ENCODE measurements at places on chromosomes 13 and 19.

DNA sequence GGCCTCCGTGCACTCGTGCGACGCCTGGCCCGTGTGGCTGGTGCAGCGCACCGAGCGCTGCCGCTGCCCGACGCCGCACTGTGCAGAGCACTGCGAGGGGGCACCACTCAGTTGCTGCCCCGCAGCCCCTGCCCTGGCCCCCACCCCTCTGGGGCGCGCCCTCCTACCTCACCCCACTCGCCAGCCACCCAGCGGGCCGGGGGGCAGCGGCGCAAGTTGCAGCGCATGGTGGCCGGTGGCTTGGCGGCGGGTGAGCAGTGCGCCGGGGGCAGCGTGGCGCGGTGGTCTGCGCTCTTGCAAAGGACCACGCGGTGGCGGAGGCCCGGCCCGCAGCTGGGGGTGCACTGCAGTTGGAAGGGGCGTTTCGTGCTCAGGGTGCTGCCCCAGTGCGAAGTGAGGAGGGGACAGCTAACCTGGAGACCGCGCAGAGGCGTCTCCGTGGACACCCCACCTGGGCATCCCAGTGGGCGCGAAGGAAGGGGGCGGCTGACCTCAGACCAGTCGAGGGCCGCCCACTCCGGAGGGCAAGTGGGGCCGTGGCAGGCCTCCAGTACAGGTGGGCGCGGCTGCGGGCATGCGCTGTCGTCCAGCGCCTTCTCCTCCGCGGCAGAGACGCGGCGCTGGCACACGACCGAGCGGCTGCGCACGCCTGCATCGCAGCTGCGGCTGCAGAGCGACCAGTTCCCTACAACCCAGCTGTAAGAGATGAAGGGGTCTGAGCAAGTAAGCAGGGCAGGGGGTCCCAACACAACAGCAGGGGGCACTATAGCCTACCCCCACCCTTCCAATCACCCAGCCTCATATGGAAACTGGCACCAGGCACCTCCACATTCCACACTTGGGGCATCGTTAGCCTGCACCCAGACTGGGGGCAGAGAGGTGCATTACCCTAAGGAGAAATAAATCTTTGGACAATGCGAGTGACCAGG, 8.0 kb upstream of the MYO1F start:
- DNase-seq = no peak

DNA sequence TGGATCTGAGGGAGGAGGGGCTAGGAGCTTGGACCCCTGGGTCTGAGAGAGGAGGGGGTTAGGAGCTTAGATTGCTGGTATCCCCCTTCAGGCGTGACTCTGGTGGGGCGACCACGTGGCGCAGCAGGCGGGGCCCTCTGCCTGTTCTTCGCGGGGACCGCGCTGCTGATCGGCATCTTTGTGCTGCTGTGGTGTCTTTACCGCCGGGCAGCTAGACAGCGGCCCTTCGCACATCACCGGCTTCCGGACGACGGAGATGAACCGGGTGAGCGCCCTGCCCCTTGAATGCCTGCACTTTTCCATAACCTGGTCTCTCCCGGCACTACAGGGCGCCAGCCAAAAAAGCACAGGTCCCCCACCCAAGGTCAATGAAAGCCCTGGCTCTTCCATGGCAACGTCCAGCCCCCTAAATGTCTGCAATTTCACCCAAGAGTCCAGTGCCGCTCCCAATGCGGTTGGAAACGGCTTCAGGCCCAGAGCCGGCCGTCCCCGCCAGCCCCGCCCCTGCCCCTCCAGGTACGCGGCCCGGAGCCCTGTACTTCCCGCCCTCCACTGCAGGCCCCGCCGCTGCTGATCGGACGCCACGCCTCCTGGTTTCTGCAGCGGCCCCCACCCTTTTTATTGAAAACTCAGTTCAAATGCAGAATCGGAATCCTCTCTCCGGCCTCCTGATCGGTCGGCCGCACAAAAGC, 2.8 kb downstream of the GFY start:
- peak; percentile 24 for DNase-seq

DNA sequence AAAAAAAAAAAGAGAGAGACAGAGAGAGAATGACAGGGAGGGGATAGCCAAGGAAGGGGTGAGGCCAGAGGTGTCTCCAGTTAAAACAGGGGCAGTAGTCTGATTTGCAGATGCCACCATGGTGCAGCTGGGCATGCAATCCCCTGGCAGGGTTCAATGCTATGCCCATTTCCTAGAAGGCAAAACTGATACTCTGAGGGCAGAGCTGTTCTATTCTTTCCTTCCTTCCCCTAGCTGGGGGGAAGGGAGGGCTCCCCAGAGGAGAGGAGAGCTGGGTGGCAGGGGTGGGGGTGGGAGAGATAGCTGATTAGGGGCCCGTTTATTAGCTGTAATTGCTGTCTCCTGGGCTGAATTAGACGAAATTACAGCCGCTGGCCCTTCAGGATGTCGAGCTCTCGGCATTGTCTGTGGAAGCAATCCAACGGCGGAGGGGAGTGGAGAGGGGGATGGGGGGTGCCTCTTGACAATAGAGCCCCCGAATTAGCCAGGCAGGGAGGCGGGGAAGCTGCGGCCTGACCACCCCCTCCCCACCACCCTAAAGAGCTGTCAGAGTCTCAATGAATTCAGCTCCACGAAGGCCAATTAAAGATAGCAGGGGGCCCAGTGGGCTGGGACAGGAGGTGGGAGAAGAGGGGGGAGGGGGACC, 14.4 kb upstream of the DPP9 start:
- DNase-seq = no peak

DNA sequence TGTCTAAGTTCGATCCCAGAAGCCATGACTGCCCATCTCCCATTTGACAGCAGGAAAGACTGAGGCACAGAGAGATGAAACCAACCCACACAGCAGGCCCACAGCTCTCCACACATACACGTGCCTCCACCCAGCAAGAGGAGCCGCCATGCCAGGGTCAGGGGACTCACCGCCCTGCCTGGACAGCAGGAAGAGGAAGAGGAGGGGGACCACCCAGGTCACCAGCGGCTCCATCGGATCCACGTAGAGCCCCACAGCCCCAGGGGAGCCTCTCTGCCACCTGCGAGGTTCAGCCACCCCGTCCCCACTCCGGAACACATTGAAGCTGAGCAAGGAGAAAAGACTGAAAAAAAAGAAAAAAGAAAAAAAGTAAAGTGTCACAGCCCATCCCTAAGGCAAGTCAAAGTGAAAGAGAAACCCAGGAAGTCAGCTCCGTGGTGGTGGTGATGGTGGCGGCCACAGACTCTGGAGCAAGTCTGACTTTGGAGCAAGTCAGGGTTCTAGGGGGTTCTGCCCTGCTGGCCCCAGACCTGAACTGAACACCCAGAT, at the start of gene IL12RB1:
TSS of gene IL12RB1 (minus strand) at position 345 of the 549 bp plus-strand sequence. CDS start at position 234, 111 bp downstream.
- peak; percentile 65 for DNase-seq

- peak; percentile 1 for DNase-seq
Measured at GRCh38 chr13:62512194-62513141, 1096.8 kb upstream of the PCDH20 start.

DNA sequence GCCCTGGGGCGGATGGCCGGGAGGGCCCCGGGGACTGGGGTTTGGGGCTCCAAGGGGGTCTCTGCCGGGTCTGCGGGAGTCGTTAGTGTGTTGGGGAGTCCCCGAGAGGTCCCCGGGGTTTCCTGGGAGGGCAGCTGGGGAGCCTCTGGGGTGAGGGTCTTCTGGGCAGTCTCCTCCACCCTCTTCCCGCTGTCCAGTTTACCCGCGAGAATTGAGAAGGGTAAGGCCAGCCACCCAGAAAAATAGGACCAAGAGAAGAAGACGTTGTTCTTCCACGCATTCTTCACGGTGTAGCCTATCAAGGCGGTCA, 1.0 kb upstream of the ETFB start:
- no peak for DNase-seq

DNA sequence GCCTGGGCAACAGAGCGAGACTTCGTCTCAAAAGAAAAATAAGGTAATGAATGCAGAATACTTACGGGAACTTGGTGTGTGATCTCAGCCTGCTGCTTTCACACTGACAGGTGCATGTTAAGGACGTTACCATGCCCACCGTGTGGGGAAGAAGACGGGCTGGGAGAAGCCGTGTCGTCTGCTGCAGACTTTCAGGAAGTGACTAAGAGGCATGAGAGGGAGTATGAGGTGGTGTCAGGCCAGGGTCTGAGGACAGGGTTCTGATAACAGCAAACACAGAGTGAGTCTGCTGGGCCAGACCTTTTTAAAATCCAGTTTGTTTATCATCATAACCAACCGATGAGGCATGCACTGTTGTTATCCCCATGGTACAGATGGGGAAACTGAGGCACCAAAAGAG, 13.6 kb upstream of the GALP start:
- DNase-seq = no peak

DNA sequence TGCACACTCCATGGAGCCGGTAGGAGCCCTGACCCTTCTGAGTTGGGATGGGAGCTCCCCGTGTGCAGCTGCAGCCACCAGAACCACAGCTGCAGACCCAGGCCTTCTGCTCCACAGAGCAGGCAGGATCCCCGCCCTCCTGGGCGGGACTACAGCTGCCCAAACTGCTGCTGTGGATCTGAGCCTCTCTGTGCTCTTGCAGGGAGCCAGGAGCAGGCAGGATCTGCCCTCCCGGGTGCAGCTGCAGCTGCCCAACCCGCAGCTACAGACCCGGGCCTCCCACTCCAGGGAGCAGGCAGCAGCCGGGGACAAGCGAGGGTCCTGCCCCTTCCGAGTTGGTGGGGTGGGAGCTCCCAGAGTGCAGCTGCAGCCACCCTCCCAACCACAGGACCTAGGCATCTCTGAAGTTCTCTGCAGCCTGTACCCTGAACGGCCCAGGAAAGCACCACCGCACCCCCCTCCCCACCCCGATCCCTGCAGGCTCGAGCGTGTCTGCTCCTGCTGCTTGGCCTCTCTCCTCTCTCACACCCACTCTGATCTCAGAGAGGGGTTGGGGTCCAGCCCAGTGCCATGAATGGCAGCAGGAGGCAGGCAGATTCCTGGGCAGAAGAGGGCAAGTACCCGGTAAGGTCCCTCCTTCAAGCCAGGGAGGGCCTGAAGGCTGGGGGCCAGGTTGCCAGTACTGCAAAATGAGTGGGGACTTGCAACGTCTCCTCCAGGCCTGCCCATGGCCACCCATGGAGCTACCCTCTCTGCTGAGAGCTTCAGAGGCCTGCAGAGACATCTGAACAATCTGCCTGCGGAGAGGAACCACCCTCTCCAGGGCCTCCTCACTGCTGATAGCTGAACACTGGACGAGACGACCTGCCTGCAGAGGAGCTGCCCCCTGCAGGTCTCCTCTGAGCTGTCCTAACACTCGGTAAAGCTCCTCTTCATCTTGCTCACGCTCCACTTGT, 16.4 kb upstream of the EMP3 start:
- DNase-seq = no peak

GRCh38 chr19:50280983-50281382, 48.2 kb downstream of the KCNC3 start:
- no peak for DNase-seq

DNA sequence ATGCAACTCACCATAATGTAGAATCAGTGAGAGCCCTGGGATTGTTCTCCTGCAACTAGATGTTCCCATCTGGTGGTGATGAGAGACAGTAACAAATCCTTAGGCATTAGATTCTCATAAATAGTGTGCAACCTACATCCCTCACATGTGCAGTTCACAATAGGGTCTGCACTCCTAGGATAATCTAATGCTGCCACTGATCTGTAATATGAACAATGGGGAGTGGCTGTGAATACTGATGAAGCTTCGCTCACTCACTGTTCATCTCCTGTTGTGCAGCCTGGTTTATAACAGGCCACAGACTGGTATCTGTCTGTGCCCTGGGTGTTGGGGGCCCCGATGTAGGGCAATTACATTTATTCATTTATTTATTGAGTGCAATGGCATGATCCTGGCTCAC, 86.9 kb downstream of the ZNF254 start:
- no peak for DNase-seq

DNA sequence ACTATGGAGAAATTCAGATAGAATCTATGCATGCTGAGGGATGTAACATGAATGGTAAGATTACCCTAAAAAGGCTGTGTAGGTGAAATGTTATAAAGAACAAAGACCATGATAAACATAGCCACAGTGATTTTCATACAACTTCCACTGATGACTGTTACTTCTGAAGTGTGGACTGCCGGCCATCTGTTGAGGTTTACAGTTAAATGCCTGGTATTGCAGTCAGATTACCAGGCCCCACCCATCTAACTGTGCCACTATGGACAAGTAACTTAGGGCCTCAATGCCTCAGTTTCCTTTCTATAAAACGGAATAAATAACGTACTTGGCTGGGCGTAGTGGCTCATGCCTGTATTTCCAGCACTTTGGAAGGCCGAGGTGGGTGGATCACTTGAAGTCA, 395.6 kb downstream of the KLF12 start:
- DNase-seq = no peak

GRCh38 chr13:40043764-40044163, 388.3 kb downstream of the COG6 start:
- DNase-seq = no peak

DNA sequence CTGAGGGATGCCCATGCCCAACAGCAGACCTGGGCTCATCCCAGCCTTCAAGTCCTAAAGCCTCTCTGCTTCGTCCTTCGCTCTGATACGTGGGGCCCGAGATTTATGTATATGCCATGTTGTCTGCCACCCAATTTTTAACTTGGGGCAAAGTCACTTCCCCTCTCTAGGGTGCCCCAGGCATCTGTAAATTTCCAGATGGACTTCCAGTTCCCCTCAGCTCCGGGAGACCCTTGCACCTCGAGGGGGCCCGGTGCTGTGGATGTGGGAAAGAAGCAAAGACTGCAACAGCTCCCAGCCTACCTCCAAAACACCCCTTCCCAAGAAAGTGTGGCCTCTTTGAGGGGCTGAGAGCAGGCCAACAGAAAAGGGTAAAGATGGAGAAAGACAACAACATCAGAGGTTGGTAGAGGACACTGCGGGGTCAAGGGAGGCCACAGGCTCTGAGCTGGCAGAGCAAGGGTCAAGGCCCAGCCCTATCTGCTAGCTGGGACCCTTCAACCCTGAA, 97.4 kb downstream of the STK24 start:
- no peak for DNase-seq

All from CD4-positive, alpha-beta T cell treated with Interleukin-1 beta for 1 hour (primary cell).